ENCODE measurements at places on chromosomes 1 and 21.

- no peak for DNase-seq
Measured at GRCh38 chr1:186849826-186850225, 21.1 kb downstream of the PLA2G4A start.

- no peak for DNase-seq
Measured at GRCh38 chr1:15308135-15308534, 61.1 kb downstream of the FHAD1 start.

- no peak for DNase-seq
Measured at GRCh38 chr1:80531182-80531581, 1269.6 kb upstream of the ADGRL2 start.

DNA sequence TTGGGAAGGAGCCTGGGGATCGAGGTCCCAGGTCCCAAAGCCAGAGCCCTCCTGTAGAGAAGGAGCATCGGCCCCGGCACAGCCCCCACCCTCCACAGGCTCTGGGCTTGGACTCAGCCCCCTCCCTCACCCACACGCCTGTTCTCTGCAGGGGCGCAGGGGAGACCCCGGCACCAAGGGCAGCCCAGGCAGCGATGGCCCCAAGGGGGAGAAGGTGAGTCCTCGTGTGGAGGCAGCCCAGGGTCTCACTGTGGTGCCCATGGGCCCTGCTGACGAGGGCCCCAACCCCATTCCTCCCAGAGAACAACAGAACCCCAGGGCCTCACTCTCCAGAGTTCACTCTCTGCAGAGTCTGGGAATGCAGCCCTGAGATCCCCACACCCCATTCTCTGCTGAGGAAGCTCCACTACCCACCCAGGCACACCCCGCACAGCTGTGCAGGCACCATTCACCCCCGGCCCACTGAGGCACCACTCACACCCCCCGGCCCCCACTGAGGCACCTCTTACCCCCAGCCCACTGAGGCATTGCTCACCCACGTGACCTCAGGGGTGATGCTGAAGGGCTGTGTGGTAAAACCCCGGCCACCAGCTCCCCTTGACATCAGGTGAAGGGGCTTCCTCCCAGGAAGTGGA lies 21.8 kb downstream of the COL6A2 start:
- DNase-seq = no peak

DNA sequence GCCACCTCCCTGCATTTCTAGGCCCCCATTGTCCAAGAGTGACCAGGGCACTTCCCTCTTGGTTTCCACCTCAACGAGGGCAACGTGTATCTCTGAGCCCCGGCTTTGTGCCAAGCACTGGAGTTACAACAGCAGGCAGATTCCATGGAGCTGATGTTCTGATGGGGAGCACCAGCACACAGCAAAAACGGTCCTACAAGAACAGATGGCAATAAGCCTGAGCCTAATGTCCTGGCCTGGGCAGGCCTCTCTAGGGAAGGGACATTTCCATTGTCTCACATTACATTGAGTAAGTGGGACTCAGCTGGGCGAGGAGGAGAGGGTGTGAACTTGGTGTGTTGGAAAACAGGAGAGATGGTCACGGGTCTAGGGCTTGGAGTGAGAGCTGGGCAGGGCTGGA lies 27.2 kb upstream of the NPPB start:
- DNase-seq = no peak

DNA sequence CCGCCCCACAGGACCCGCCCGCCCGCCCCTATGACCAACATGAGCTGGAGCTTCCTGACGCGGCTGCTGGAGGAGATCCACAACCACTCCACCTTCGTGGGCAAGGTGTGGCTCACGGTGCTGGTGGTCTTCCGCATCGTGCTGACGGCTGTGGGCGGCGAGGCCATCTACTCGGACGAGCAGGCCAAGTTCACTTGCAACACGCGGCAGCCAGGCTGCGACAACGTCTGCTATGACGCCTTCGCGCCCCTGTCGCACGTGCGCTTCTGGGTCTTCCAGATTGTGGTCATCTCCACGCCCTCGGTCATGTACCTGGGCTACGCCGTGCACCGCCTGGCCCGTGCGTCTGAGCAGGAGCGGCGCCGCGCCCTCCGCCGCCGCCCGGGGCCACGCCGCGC lies 7.9 kb upstream of the IBA57 start:
- no peak for DNase-seq

GRCh38 chr1:22177354-22178003 lies 34.6 kb upstream of the WNT4 start:
- no peak for DNase-seq

GRCh38 chr1:29396438-29397255 lies 160.3 kb downstream of the PTPRU start:
- DNase-seq = no peak

- DNase-seq = peak; percentile 84
Measured at GRCh38 chr1:154607609-154608396, at the start of gene ADAR. Gene ADAR, minus strand, starts transcription at chr1:154608186. Its CDS starts 180 bp downstream, at chr1:154608006.

- DNase-seq = peak; percentile 65
Measured at GRCh38 chr1:109240158-109241152, 8.9 kb upstream of the CELSR2 start.

GRCh38 chr1:107653765-107654164 lies 311.2 kb downstream of the VAV3 start:
- DNase-seq = no peak

- no peak for DNase-seq
Measured at GRCh38 chr1:201708085-201708512, 120.9 kb upstream of the IPO9 start.

GRCh38 chr1:98496256-98496995 lies 165.1 kb upstream of the SNX7 start:
- no peak for DNase-seq

- no peak for DNase-seq
Measured at GRCh38 chr1:200337831-200338230, 72.0 kb downstream of the ZNF281 start.

DNA sequence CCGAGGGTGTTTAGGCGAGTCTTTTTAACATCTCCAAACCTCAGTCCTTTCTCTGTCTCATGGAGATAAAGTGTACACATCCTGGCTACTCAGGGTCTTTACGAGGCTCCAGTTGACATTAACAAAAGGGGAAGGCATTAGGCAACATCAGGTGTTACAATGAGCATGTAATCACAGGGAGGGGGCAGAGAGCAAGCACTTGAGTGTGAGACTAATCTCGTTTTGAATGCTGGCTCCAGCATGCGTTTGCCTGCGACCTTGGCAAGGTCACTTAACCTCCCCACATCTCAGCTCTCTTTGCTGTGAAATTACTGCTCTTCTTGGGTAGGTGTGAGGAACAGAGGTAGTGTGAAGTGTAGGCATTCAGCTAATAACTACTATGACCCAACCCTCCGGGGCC lies 3.1 kb downstream of the TNNT2 start:
- no peak for DNase-seq

DNA sequence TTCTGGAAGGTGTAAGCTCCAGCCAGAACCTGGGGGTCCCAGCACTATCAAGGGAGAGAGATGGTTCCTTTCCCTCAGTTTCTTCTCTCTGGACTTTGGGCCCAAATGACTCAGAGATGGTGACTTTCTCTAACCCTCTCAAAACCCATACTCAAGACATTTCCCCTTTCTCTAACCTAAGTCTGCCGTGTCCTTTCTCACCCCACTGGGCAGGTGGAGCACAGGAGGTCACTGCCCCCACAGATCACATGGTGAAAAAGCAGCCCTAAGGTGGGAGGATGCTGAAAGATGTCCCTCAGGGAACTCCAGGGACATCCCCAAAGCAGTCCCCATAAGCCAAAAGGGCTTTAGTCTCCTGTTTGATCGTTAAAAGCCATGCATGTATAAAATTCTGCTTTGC lies 173.7 kb downstream of the HIVEP3 start:
- DNase-seq = no peak

DNA sequence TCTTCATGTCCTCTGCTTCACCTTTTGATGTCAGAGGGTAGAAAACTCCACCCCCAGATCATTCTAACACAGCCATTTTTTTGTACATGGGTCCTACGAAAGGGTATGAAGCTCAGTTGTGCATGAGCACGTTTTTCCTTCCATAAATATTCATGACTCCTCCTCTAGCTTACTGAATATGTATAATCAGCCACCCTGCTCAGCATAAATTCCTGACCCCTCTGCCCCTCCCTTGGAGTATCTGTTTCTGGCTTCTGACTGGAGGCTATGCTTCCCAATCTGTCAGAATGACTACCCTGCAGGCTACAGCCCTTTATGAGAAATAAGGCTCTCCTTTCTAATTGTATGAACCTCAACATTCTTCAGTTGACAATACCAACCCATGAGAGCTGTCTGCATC lies 42.8 kb upstream of the PARP1 start:
- DNase-seq = no peak

GRCh38 chr1:169624912-169625311 lies 5.0 kb downstream of the SELP start:
- no peak for DNase-seq

GRCh38 chr1:180211156-180211859 lies 18.8 kb upstream of the LHX4 start:
- no peak for DNase-seq

DNA sequence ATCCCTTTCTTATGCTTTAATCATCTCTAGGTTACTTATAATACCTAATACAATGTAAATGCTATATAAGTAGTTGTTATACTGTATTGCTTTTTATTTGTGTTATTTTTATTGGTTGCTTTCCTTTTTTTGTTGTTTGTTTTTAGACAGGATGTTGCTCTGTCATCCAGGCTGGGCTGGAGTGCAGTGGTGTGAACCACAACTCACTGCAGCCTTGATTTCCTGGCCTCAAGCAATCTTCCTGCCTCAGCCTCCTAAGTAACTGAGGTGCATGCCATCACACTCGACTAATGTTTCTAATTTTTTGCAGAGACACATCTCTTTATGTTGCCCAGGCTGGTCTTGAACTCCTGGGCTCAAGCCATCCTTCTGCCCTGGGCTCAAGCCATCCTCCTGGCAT lies 26.9 kb downstream of the KRTAP19-8 start:
- no peak for DNase-seq

DNA sequence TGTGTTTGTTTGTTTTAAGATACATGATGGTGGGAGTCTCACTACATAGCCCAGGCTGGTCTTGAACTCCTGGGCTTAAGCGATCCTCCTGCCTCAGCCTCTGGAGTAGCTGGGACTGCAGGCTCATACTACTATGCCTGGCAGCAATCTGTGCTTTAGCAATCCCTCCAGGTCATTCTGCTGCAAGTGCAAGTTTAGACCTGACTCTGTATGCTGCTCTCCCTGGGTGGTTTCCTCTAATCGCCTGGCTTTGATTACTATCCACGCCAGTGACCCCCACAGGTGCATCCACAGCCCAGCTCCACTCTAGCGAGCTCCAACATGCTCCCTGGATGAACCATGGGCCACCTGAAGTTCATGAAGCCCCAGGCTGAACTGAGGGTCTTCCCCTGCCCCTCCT lies 15.5 kb upstream of the PABPC4 start:
- DNase-seq = no peak

- no peak for DNase-seq
Measured at GRCh38 chr1:240946926-240947325, 335.0 kb upstream of the GREM2 start.

DNA sequence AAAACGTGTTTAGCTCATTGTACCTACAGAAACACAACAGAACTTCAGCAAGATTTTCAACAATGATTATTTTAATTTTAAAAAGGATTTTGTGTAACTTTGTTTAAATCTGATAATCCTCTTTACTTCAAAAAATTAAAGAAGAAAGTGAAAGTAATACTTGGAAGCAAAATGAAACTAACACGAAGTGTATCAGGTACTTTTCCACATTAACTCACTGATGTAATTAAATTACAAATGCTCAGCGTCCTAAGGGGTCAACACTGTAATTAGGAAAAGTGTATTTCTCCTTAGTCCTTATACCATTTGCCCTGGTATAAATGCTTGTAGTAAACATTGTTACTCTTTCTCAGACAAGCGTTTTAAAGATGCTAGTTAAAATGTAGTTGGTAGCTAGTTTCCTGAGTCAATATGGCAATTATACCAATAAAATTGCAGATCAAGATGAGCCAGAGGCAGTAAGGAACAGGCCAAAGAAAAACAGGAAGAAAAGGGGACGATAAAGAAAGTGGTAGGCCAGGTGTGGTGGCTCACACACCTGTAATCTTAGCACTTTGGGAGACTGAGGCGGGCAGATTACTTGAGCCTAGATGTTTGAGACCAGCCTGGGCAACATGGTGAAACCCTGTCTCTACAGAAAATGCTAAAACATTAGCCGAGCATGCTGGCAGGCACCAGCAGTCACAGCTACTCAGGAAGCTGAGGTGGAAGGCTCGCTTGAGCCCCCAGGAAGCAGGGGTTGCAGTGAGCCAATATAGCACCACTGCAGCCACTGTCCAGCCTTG lies 553.0 kb downstream of the SMYD3 start:
- no peak for DNase-seq
